Aorta (tissue), 5 donors: ENCODE measurements at places on chromosomes 6 and 20. TPM values are rescaled to one million over a fixed set of nuclear protein-coding genes. Genes with fewer than 3 reads are reported as not detected.

GRCh38 chr6:64984948-64985347 lies 722.1 kb downstream of the EYS start:
- DNase-seq = no peak

Gene PFDN4
- 22.0 TPM for total RNA-seq

DNA sequence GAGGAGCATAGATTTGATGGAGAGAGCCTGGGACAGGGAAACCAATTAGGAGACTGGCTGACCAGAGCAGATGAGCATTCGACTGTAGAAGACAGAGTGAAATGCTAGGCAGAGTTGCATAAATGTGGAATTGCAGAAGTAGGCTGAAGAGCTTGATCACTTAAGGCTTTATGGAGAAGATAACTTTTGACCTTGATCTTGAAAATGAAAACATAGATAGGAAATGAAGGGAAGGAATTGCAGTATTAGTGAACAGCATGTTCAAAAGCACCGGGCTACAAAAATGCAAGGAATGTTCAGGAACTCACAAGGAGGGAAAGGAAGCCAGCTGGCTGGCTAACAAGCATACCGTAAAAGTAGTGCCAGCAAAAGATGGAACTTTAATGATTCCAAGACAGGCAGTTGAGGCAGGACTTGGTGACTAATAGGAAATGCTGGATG lies 20.5 kb upstream of the LTV1 start:
- no peak for DNase-seq

GRCh38 chr6:149271348-149272340 lies 45.9 kb upstream of the TAB2 start:
- no peak for DNase-seq

GRCh38 chr6:288866-289265 lies 3.4 kb upstream of the DUSP22 start:
- no peak for DNase-seq

DNA sequence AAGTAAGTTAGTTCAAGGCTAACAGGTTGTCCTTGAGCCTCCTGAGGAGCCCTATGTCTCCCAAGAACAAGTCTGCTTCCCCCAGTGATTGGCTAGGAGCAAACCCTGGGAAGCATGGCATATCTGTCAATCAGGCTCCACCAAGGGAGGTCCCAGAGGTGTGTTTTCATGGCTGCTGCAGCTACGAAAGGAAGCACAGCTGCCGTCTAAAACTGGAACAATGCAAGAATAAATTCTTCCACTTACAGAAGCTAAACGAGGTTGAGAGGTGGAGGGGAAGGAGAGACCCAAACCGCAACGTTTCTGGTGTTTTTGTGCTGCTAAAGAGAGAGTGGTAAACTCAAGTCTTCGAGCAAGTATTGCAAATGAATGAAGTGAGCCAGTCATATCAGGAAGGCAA lies 4.9 kb upstream of the PTGIS start:
- DNase-seq = no peak

GRCh38 chr20:7308163-7308562 lies 540.7 kb downstream of the BMP2 start:
- no peak for DNase-seq

DNA sequence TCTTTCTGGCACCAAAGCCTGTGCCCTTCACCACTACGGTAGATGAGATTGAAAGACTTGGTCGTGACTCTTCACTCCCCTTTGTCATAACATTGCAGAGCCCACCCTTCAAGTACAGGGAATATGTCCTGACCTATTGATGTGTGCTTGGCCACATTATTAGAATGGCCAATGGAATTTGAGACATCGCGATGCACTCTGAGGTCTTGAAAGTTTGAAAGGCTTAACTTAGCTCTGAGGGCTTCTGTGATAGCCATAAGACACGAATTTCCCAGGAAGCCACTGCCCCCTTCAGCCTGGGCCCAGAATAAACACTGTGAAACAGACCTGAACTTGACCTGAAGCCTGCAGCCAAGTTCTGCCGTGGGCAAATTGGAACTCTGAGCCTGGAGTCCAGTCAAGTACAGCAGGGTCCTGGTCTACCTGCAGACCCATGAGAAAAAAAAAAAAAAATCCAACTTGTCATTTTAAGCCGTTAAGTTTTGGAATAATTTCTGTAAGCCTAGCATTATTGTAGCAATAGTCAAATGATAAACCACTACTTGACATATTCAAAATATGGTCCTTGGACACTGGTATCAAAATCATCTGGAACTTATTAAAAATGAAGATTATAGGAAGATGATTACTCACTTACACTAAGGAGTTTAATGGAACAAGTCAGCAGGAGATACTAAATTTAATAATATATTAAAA lies 36.9 kb upstream of the TRAF3IP2 start:
- peak; percentile 73 for DNase-seq

DNA sequence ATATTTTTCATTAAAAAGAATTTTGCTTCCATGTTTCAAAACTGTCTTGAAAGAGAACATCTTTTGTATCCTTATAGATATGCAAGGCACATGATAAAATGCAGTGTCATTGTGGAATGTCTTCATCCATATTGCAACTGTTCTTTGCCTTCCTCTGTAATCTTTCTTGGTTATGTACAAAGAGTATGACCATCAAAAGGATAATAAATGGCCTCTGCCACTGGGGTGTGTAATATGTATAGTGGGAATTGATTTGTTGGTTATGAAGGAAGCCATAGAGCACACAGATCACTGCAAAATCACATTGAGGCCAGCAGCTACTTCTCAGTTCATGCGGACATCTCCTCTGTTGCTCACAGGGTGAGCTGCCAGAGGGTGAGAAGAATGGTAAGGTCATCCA lies 703.5 kb downstream of the TFAP2A start:
- DNase-seq = no peak

DNA sequence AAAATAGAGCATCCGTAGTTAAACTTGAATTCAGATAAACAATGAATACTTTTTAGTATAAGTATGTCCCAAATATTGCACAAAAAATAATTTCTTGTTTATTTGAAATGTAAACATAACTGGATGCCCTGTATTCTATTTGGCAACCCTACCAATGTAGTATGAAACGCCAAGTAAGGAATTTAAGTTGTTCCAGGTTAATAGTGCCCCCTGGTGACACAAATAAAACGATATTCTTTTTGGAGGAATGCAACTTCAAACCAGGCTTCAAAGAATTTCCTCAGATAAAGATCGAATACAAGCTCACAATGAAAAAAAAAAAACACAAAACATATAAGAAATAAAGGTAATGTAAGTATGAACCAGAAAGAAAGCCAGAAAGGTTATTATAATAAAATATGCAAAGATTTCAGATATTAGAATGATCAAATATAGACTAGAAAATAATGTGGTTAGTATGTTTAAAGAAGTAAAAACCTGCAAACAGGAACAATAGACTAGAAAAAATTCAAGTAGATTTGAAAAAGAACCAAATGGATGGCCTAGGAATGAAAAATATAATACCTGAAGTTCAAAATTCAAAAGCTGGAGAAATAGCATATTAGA lies 18.4 kb upstream of the AKAP7 start:
- no peak for DNase-seq

- no peak for DNase-seq
These were observed 31.8 kb upstream of the HBS1L start for GRCh38 chr6:135086414-135086764.

GRCh38 chr6:102619585-102619984 lies 1226.1 kb downstream of the GRIK2 start:
- no peak for DNase-seq

Gene PRR18
- not detected for total RNA-seq

DNA sequence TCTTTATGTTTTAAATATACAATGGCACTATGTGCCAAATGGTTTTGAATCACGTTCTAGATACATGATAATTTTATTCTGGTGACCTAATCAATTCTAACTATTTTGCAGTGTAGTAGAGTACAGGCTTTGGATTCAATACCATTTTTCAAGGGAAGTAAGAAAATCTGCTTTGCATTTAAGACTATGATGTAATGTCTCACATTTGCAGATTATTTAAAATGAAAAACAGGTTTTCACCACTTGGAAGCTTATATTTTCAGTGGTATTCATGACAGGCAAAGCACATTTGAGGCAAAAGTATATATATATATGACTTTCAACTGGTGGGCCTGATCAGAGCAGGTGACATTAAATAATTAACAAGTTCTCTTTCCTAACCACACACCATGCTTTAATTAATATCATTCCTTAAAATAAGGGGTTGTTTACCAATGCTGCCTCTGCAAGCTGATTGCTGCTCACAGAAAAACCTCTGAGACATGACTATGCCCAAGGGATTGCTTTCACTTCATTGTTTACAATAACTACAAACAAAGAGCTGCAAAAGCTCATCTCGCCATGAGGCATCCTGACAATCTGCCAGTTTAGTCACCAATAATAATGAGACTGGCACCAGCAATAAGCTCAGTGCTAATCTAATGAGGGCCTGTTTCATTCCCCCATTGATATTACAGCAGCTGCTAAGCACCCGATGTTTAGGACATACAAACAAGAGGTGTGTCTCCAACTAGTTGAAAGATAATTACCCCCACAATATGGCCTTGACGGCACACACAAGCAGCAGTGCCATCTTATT lies 1176.0 kb upstream of the GJE1 start:
- no peak for DNase-seq

DNA sequence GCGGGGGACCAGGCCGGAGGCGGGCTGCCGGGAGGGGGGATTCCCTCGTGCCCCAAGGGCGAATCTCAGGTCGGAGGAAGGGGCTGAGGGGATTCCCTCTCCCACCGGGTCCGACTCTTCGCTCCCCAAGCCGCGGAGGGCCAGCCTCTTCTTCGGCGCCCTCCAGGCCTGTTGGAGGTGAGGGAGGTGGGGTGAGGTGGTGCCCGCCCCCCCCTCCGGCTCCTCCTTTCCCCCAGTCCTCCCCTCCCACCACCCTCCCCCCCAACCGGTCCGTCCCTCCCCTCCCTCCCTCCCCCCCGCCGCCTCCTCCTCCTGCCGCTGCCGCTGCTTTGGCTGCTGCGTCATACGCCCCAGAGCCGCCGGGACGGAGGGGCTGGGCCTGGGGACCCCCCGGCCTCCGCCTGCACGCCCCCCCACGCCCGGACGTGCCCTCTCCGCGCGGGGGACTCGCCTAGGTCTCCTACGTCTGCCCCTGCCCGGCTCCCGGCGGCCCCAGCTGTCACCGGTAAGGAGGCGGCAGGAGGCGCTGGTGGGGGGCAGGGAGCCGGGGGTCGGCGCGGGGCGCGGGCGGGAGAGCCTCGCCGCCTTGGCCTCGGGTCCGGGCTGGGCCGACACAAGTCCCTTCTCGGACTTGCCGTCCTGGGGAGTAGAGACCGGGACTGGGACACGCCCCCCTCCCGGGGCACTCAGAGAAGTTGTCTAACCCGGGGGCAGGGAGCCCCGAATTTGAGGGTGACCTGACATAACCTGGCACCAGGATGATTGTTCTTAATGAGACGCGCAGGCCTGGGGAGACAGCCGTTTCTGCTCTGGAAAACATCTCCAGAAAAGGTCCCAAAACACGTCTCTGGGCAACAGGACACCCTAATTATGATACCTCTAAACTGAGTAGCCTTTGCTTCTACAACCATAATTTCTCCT lies at the start of gene PHF1:
PHF1 (plus strand) TSS at position 304 of the 921 bp plus-strand sequence. CDS start 1,250 bp downstream, outside the sequence.
- peak; percentile 92 for DNase-seq

Gene GSTA3
- not detected for total RNA-seq

GRCh38 chr6:149923327-149923986 lies 536 bp upstream of the RAET1G start:
- DNase-seq = peak; percentile 27

- no peak for DNase-seq
These were observed 42.5 kb upstream of the THBS2 start for GRCh38 chr6:169296170-169296569.

GRCh38 chr20:53623454-53624211 lies 30.0 kb upstream of the ZNF217 start:
- DNase-seq = peak; percentile 84

DNA sequence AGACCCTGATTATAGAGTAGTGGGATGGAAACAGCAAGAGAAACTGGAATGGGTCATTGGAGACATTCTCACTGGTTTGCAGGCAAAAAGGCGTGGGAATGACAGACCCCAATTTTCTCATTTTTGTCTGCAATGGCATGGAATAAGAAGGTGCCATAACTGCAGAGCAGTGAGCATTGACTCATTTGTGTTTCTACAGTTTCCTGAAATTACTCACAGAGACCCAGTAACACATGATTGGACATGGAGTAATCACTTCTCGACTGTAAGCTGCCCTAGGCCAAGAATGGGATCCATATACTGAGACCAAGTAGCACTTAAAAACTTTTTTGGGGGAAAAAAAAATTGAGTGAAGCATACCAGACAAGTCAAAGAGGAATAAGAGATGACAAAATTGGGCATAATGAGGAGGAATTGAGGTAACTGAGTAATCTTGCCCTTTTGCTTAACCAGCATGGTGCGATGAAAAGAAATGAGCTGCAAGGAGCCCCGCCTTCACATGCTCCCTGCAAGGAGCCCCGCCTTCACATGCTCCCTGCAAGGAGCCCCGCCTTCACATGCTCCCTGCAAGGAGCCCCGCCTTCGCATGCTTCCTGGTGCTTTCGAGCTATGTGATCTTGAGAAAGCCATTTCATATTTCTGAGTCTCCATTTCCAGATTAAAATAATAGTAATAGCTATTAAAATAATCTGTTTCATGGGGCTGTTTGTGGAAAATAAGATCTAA lies 44.1 kb downstream of the NHSL1 start:
- DNase-seq = no peak

- no peak for DNase-seq
These were observed 19.7 kb upstream of the EFHC1 start for GRCh38 chr6:52400313-52401041.

Gene CYP21A2
- 2.2 TPM for total RNA-seq

- no peak for DNase-seq
These were observed 190.7 kb downstream of the CDH26 start for GRCh38 chr20:60148885-60149284.

Gene VWA7
- total RNA-seq = 1.3 TPM

DNA sequence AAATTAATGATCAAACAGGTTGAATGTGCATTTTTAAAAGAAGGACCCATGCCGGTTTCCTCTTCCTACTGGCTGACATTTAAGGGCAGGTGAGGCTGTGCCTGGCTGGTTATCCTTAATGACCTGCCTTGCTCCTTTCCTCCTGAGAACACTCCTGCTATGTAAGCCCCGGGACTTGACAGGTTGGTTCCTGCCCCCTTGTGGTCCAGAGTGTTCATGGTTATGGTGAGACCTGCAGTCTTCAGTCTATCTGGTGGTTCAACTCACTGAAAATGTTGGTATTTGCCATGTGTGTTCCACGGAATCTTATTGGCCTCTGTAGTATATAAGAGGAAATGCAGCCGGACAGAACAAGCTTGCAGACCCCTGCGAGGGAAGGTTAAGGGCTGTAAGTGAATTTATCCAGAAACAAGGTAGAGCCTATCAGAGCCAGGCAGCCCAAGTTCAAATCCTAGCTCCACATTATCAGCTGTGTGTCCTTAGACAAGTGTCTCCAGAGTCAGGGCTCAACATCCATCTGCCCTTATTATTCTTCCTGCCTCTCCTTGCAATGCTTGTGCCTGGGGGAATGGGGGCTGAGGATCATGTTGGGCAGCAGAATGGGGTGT lies 5.2 kb upstream of the BPIFA3 start:
- DNase-seq = no peak

DNA sequence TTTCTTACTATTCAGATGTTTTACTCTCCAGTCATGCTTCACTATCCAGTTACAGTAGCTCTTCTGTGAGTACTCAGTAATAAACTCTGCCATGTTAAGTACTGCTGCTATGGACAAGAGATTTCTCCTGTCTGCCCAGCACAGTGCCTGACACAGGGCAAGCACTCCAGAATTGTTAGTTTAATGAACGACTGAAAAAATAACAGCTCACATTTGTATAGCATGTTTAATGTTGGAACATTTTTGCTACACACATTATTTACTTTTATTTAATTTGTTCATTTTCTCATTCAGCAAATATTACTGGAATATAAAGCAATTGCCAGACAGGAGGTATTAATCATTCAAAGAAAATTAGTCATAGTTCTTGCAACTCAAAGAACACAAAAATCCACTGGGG lies 142.6 kb upstream of the HMGN3 start:
- DNase-seq = no peak
